ENCODE measurements at places on chromosomes 16 and 17. TPM values are rescaled to one million over a fixed set of nuclear protein-coding genes. Genes with fewer than 3 reads are reported as not detected.

TMEM100 gene
- total RNA-seq, result 1.4 TPM

DNA sequence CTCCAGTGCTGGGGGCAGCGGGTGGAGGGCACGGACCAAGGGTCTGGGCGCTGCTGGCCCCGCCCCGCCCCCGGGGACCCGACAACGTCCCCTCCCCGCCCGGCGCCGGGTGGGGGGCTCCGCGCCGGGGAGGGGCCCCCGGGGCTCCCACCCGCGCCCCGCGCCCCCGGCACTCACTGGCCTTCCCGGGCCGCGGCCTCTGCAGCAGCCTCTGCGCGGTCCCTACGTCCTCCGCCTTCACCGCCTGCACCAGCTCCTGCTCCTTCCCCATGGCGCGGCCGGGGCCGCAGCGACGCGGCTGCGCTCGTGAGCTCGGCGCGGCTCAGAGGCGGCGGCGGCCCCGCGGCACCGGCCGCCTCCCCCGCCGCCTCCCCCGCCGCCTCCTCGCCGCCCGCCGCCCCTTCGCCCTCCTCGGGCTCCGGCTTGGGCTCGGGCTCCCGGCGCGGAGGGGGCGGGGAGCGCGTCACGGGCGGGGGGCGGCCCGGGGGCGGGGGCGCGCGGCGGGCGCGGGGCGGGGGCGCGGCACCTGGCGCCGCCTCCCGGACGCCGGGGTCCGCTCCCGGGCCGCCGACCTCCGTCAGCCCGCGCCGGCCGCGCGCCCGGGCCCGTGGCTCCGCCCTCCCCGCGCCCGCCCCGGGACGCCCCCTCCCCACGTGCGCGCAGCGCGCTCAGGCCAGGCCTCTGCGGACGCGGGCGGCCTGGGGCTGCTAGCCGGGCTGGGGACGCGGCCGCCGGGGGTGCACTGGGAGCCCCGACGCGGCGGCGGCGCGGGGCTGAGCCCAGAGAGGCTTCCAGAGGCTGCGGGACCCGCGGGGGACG, at the start of gene CASKIN1:
Gene CASKIN1 (minus strand): TSS at position 444 of the 819 bp plus-strand sequence. CDS start 173 bp downstream, at position 271.
- H3K4me1 ChIP-seq, result no peaks in the 10 kb centered on the region
- peak within 1 kb of the TSS; percentile 59 for H3K4me3 ChIP-seq
- H3K27ac ChIP-seq, result no peak within 1 kb of the TSS
- peak; percentile 58 for DNase-seq
- H3K27me3 ChIP-seq, result peaks cover 24% of the 10 kb centered on the region

C16orf95 gene
- 9.2 TPM for total RNA-seq

DNA sequence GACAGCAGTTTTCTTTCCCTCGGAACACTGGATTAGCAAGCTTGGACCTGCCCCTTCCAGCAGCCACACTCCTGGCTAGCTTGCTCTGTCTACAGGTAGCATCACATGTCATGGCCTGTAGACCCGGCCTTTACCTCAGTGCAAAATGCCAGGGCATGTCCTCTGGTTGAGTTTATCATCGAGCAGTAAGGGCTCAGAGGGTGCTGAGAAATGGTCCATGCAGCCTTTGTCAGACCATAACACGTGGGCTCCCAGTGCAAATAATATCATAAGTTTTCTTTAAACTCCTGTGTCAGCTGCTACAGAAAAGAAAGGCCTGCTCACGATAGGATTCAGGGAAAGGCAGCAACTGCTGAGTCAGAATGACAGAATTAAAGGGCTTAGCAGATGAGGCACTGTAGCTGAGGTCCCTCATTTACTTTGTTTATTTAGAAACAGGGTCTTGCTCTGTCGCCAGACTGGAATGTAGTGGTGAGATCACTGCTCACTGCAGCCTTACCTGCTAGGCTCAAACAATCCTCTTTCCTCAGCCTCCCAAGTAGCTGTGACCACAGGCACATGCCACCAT, 8.0 kb upstream of the GNA13 start:
- H3K4me1 ChIP-seq, result no peaks in the 10 kb centered on the region
- peaks cover 8% of the 10 kb centered on the region for H3K27me3 ChIP-seq
- no peak overlapping the region for H3K27ac ChIP-seq
- H3K4me3 ChIP-seq, result no peak overlapping the region
- DNase-seq, result no peak
- no peaks in the 10 kb centered on the region for H3K36me3 ChIP-seq

GRCh38 chr16:79847101-79847500, 246.6 kb upstream of the MAF start:
- no peak for DNase-seq
- no peak overlapping the region for H3K27ac ChIP-seq
- peaks cover 2% of the 10 kb centered on the region for H3K4me1 ChIP-seq
- H3K36me3 ChIP-seq, result no peaks in the 10 kb centered on the region

GRCh38 chr16:60225541-60225940, 1491.4 kb upstream of the GOT2 start:
- no peak overlapping the region for H3K27ac ChIP-seq
- no peak for DNase-seq
- H3K36me3 ChIP-seq, result no peaks in the 10 kb centered on the region

NAE1 gene
- 125 TPM for total RNA-seq

DNA sequence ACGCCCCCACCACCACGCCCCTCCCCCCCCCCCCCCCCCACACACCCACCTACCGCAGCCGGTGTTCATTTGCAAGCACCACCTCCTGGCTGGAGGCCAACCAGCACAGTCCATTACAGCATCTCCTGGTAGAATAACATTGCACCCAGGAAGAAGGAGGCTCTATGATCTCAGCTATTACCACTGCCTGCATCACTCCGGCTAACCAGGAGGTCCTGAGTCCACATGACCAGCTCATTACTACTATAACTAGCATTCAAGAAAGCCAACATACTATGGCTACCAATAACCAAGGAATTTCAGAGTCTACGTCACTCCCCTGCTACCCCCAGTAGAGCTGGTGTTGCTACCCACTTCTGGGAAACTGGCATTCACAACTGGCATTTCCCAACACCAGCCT, 81.1 kb upstream of the ALOX12 start:
- H3K4me3 ChIP-seq, result no peak overlapping the region
- no peaks in the 10 kb centered on the region for H3K36me3 ChIP-seq
- peaks cover 1% of the 10 kb centered on the region for H3K27me3 ChIP-seq
- no peak for DNase-seq
- H3K27ac ChIP-seq, result no peak overlapping the region

- peak; percentile 74 for DNase-seq
- peak within 1 kb of the TSS; percentile 99 for H3K27ac ChIP-seq
- peaks cover under 1% of the 10 kb centered on the region for H3K27me3 ChIP-seq
- no peaks in the 10 kb centered on the region for H3K36me3 ChIP-seq
These were observed at the start of gene QPRT for GRCh38 chr16:29678691-29679267. Gene QPRT (plus strand): TSS chr16:29679180. CDS start chr16:29679198, 18 bp downstream.

GRCh38 chr17:67441052-67441895, 64.2 kb downstream of the PITPNC1 start:
- H3K27ac ChIP-seq, result no peak overlapping the region
- no peak overlapping the region for H3K4me3 ChIP-seq
- no peaks in the 10 kb centered on the region for H3K36me3 ChIP-seq
- H3K27me3 ChIP-seq, result peaks cover 3% of the 10 kb centered on the region

- no peak overlapping the region for H3K27ac ChIP-seq
- peaks cover 3% of the 10 kb centered on the region for H3K27me3 ChIP-seq
- DNase-seq, result no peak
- peaks cover 9% of the 10 kb centered on the region for H3K36me3 ChIP-seq
- no peak overlapping the region for H3K4me3 ChIP-seq
These were observed 19.0 kb downstream of the PIK3R5 start for GRCh38 chr17:8946476-8946875.

OR1F1 gene
- not detected for total RNA-seq

GRCh38 chr16:83233153-83233552, 574.6 kb upstream of the HSBP1 start:
- no peak overlapping the region for H3K4me3 ChIP-seq
- peaks cover 14% of the 10 kb centered on the region for H3K4me1 ChIP-seq
- no peak for DNase-seq
- H3K36me3 ChIP-seq, result peaks cover 4% of the 10 kb centered on the region

- no peak for DNase-seq
- no peak overlapping the region for H3K27ac ChIP-seq
- no peaks in the 10 kb centered on the region for H3K4me1 ChIP-seq
- no peaks in the 10 kb centered on the region for H3K36me3 ChIP-seq
These were observed 5.9 kb downstream of the SLC16A5 start for GRCh38 chr17:75093548-75094158.

DNA sequence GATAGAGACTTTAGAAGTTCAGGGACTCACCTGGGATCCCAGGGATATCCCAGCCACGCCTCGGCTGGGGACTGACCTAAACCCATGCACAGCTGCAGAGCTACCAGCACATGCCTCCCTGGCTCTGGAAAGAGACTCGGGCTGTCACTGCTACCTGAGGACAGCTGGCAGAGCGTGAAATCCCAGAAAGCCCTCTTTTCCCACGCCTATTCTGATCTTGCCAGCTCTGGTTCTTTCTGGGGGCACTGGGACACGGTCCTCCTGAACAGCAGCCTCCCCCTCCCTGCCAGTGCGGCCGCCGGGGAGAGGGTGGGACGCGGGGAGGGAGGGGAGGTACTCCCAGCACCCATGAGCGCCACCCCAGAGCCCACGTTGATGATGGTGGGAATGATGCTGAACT, 10.8 kb downstream of the P2RX5 start:
- H3K4me3 ChIP-seq, result no peak overlapping the region
- H3K4me1 ChIP-seq, result peaks cover 10% of the 10 kb centered on the region
- DNase-seq, result no peak
- H3K27ac ChIP-seq, result no peak overlapping the region
- H3K27me3 ChIP-seq, result peaks cover 5% of the 10 kb centered on the region
- H3K36me3 ChIP-seq, result peaks cover 4% of the 10 kb centered on the region

- H3K27ac ChIP-seq, result no peak overlapping the region
- H3K4me1 ChIP-seq, result peaks cover 5% of the 10 kb centered on the region
These were observed 3.9 kb upstream of the PHAF1 start for GRCh38 chr16:67105881-67106280.

DNA sequence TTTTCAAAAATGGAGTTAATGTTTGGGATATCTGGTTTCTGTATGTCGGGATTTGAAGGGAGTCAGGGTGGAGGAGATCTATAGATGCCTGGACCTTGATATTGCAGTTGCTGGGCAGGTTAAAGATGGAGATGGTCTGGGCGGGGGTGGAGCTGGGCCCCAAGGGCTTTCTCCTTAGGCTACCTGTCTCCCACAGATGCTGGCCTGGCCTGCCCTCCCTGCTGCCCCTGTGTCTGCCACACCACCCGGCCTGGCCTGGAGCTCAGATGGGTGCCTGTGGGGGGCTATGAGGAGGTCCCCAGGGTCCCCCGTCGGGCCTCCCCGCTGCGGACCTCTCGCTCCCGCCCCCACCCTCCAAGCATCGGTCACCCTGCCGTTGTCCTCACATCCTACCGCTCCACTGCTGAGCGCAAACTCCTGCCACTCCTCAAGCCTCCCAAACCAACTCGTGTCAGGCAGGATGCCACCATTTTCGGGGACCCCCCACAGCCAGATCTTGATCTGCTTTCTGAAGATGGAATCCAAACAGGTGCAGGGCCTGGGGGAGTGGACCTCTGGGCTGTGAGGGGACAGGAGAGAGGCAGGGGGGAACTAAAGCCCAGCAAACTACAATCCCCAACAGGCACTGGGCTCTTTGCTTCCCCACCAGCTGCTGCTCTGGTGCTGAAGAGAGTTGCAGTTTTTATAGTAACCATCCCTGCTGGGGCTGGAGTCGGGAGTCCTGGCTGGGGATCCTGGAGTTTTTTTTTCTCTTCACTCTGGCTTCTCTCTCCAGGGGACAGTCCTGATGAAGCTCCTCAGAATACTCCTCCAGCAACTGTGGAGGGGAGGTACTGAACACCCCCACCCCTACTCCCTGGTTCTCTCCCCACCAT, 2.9 kb downstream of the ARHGEF15 start:
- H3K4me1 ChIP-seq, result peaks cover 7% of the 10 kb centered on the region
- no peak for DNase-seq
- no peak overlapping the region for H3K4me3 ChIP-seq
- no peak overlapping the region for H3K27ac ChIP-seq

SRCAP gene
- total RNA-seq, result 60.1 TPM

GRCh38 chr17:59234631-59235030, 14.3 kb downstream of the GDPD1 start:
- no peak overlapping the region for H3K4me3 ChIP-seq
- no peaks in the 10 kb centered on the region for H3K4me1 ChIP-seq
- H3K36me3 ChIP-seq, result no peaks in the 10 kb centered on the region
- no peak overlapping the region for H3K27ac ChIP-seq
- no peak for DNase-seq
- H3K27me3 ChIP-seq, result no peaks in the 10 kb centered on the region

GRCh38 chr17:66829386-66829864, 5.5 kb upstream of the CACNG5 start:
- no peaks in the 10 kb centered on the region for H3K36me3 ChIP-seq
- H3K27ac ChIP-seq, result peak overlapping the region; percentile 97
- peaks cover 14% of the 10 kb centered on the region for H3K27me3 ChIP-seq
- peaks cover 41% of the 10 kb centered on the region for H3K4me1 ChIP-seq

DNA sequence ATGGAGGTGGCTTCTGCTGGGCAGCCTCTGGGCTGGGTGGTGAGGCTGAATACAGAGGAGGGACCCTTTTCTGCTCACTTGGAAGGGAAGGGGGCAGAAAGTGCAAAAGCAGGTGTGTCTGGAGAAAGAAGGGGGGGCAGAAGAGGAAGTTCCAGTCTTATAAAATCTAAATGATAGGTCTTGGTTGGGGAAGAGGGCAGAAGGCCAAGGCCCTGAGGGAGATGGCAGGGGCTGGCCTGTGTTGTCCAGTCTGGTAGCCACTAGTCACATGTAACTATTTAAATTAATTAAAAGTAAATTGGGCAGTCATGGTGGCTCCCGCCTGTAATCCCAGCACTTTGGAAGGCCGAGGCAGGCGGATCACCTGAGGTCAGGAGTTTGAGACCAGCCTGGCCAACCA, 2.5 kb upstream of the CAMKK1 start:
- peaks cover 35% of the 10 kb centered on the region for H3K4me1 ChIP-seq
- peaks cover 13% of the 10 kb centered on the region for H3K27me3 ChIP-seq
- no peaks in the 10 kb centered on the region for H3K36me3 ChIP-seq
- H3K4me3 ChIP-seq, result peak overlapping the region; percentile 25
- DNase-seq, result no peak

CCL4 gene
- total RNA-seq, result not detected

DNA sequence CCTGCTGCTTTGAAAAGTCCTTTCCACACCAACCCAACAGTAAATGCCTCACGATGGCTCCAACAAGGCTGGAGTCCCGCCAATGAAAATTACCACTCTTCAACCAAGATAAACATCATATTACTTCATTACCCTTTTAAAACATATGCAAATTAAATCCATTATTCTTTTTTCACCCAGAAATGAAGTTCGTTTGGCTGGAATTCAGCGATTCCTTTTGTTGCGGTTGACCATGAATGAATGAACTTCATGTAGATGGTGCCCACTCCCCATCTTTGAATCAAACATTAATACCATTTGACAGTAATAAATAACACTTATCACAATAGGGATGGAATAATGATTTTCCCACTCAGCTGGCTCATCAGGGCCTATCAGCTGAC, 211.5 kb upstream of the TOX3 start:
- H3K4me1 ChIP-seq, result peaks cover 16% of the 10 kb centered on the region
- H3K27ac ChIP-seq, result no peak overlapping the region
- H3K27me3 ChIP-seq, result no peaks in the 10 kb centered on the region
- no peaks in the 10 kb centered on the region for H3K36me3 ChIP-seq

MYADML2 gene
- 0.69 TPM for total RNA-seq

PERCC1 gene
- not detected for total RNA-seq

ITGB3 gene
- total RNA-seq, result not detected

Measured in glutamatergic neuron (in vitro differentiated cells).